Cortex of kidney (tissue), 1 donor: ENCODE measurements at places on chromosomes 12 and 14.

- no peak for DNase-seq
Observed at GRCh38 chr12:116603546-116604177, 44.5 kb downstream of the MAP1LC3B2 start.

DNA sequence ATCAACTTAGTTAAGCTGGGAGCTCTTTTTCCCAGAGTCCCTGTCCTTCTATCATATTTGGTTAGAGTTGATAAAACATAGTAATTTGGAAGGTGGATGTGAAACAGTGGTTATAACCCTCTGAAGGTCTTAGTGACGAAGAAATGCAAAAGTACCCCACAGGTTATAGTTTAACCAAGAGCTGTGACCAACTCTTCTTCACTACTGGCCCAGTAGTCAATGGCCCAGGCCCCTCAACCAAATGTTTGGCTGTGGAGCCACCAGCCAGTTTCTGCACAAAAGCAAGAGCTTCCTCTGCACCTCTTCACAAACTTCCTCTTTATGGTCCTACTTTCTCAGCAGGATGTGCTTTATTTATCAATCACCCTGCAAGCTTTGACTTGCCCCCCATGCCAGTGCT, 132.6 kb downstream of the BMP4 start:
- no peak for DNase-seq

- DNase-seq = no peak
Observed at GRCh38 chr14:53109105-53110041, 43.8 kb downstream of the DDHD1 start.

DNA sequence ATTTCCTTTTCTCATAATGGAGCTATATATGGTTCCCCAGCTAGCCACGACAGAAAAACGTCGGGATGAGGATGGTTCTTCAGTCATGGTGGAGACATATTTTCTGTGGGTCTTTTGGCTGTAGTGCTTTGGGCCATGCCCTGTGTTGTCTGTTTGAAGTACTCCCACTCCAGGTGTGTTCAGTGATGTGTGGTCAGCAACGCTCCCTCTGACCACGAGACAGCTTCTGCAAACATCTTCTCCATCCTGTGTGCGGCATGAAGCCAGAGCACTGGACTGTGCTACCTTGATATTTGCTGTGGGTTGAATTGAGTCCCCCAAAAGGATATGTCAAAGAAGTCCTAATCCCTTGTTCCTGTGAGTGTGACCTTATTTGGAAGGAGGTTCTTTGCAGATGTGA, 931.2 kb downstream of the NRXN3 start:
- DNase-seq = no peak

DNA sequence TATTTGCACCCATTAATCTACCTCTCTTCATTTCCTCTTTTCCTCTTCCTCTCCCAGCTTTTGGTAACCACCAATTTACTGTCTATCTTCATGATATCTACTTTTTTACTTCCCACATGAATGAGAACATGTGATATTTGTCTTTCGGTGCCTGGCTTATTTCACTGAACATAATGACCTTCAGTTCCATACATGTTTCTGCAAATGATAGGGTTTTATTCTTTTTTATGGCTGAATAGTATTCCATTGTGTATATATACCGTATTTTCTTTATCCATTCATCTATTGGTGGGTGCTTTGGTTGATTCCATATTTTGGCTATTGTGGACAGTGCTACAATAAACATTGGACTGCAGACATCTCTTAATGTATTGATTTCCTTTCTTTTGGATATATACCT, 49.0 kb upstream of the STRN3 start:
- no peak for DNase-seq

DNA sequence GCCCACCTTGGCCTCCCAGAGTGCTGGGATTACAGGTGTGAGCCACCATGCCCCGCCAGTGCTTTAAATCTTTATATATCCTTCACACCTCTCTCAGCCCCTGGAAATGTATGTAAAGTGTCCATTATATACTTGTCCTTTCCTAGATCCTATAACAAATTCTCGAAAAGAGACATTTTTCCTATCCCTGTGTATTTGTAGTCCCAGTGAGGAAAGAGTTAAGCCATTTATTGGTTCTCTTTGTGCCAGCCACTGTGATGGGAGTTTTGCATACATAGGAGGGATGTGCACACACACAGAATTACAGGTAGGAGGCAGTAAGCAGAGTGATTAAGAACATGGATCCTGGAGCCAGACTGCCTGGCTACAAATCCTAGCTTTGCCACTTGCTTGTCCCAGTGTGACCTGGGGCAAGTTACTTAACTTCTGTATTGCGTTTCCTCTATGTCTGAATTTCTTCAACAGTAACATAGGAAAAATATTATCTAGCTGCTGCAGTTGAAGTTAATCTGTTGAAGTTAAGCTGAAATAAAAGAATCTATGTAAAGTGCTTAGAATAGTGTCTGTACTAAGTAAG, 2.1 kb upstream of the RABGGTA start:
- no peak for DNase-seq

GRCh38 chr12:124554429-124555029, 12.9 kb downstream of the NCOR2 start:
- no peak for DNase-seq

DNA sequence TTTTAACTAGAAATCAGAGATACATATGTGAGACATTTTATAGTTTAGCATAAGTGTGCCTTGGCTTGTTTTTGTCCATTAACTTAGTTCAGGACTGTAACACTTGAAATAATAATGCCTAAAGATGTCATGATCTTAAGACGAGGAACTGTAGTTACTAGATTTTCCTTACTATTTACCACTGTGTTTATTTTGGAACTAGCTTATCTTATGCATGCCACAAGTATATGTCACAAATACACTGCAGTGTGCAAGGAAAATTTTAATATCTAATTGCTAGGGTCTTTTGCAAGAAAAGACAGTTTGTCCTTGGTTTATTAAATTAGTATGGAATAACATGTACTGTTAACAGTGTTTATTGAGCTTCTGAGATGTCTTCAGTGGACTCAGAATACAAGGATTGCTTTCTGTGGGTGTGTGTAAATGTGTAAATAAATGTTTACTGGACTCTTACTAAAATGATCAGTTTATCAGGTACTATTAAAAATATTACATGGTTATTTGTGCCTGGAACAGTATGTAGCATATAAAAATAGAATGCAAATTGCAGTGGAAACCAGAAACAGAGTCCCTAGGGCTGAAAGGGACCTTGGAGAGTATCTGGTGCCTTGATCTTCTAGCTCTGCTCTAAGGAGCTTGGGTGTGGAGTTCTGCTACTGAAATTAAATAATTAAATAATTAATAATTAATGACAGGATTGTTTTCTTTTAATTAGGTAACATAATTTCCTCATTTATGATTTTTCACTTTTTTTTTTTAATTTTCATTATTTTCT, 58.1 kb downstream of the FGD4 start:
- DNase-seq = no peak

DNA sequence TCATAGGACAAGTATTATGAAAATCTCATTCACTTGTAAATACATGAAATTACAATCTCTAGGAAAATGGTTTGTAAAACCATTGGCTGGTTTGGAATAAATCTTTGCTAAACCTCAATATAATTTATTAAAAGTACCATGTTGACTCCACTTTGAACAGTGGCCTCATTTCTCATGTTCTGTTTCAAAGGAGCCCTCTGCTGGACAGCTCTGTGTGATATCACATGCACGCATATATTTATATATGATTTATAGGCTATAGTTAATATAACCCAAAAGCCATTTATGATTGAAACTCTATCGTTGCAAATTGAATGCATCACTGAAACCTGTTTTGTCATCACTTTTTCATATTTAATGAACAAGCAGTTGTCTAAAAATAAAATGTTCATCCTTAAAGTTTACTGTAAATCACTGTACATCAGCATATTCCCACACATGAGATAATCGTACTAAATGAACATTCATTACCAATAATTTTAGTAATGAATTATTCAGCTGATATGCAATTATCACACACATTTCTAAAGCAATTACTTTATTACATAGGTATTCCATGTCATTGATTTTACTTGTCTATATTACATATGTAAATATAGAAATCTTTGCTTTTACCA, 493.8 kb downstream of the NPAS3 start:
- DNase-seq = no peak

GRCh38 chr12:113245695-113246477, 24.6 kb downstream of the TPCN1 start:
- DNase-seq = no peak

GRCh38 chr12:113959096-113959495, 7.0 kb downstream of the RBM19 start:
- no peak for DNase-seq

DNA sequence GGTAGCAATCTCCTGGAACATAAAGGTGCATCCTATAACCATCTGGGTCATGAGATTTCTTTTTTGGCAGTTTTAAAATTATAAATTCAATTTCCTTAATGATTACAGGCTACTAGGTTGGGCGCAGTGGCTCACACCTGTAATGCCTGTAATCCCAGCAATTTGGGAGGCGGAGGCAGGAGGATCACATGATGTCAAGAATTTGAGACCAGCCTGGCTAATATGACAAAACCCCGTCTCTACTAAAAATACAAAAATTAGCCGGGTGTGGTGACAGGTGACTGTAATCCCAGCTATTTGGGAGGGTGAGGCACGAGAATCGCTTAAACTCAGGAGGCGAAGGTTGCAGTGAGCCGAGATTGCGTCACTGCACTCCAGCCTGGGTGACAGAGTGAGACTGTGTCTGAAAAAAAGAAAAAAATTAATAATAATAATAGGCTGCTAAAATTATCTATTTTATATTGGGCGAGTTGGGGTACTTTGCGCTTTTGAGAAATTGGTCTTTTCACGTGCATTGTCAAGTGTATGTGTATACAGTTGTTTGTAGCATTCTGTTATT, 17.2 kb upstream of the ARF6 start:
- no peak for DNase-seq

DNA sequence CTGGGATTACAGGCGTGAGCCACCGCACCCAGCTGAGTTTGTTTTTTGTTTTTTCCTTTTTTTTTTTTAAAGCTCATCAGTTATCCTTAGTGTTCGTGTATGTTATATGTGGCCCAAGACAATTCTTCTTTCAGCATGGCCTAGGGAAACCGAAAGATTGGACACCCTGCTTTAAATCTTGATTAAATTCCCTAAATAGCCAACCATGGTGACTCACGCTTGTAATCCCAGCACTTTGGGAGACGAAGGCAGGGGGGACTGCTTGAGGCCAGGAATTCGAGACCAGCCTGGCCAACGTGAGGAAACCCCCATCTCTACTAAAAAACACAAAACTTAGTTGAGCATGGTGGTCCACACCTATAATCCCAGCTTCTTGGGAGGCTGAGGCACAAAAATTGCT, 131.1 kb downstream of the MED13L start:
- no peak for DNase-seq
